Endothelial cell of coronary artery (primary cell): ENCODE measurements at places on chromosomes 7 and 10. TPM values are rescaled to one million over a fixed set of nuclear protein-coding genes. Genes with fewer than 3 reads are reported as not detected.

TRIM50 gene
- not detected in 2 replicates for total RNA-seq

OR2A42 gene
- 0.09 TPM in 1 of 2 replicates, not detected in the other for total RNA-seq

RAB19 gene
- total RNA-seq = 0.27 TPM in 1 of 2 replicates, not detected in the other

C10orf67 gene
- not detected in 2 replicates for total RNA-seq

GRID2IP gene
- under 0.01 TPM in 1 of 2 replicates, not detected in the other for total RNA-seq

WDR91 gene
- 3.0 and 4.1 TPM in 2 replicates for total RNA-seq

SHH gene
- total RNA-seq = 0.38 and 0.72 TPM in 2 replicates

UPF2 gene
- total RNA-seq = 15.1 and 16.5 TPM in 2 replicates

ANKRD1 gene
- total RNA-seq = 667 and 960 TPM in 2 replicates

ACSM6 gene
- not detected in 2 replicates for total RNA-seq

CLRN3 gene
- 0.09 TPM in 2 replicates for total RNA-seq

GRM3 gene
- not detected in 2 replicates for total RNA-seq

SLC26A5 gene
- total RNA-seq = not detected in 2 replicates

CALML5 gene
- not detected in 2 replicates for total RNA-seq
